Right hindlimb (tissue), 1 donor: ENCODE measurements at places on chromosomes 6 and 20.
A peak's percentile ranks its signal among the peaks of the same experiment; 100 is the strongest.

DNA sequence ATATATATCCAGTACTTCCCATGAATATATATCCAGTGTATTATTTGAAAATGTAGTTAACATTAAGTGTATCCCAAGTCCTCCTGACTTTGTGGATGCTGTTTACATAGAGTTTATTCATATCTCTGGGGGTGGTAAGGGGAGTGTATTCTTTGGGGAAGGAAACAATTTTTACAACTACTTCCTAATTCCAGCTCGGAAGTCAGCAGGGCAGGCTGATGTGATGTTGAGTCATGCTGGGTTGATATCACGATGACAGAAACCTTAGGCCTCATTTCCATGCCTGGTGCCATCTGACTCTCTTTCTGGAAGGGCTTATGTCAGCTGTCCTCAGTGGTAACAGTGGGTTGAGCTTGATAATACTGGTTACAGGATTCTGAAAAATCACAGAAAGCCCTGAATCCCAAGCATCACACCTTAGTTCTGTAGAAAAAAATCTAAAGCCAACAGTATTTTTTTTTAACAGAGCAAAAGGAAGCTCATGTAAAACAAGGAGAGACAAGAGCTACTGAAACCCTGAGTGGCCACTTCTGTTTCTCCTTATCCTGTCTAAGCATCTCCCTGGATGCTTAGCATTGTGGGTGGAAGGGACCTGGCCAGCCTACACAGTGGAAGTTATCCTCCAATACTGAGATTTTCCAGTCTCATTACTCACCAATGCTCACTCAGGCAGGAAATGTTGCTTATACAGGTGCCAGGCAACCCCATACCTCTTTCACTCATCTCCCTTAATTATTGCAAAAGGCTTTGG is 75.2 kb upstream of the IYD start:
- no peak for DNase-seq

DNA sequence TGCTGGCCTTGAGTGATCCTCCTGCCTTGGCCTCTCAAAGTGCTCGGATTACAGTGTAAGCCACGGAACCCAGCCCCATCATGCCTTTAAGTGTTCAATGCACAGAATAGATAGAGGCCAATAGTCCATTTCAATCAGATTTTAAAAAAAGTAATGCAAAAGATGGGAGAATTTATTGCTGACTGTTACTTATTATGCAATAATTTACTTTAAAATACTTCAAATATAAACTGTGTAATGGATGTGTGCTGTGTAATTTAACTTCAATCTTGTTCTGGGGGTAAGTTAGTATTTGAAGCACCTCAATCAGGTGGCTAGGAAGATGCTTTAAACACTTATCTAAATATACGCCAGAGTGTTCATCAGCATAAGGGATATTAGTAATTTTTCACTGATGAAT is 51.7 kb upstream of the BCLAF1 start:
- DNase-seq, result no peak

- no peak for DNase-seq
These were observed 24.7 kb upstream of the CNKSR3 start for GRCh38 chr6:154535147-154535546.

- no peak for DNase-seq
These were observed 165.7 kb upstream of the PTPRK start for GRCh38 chr6:128686084-128686483.

DNA sequence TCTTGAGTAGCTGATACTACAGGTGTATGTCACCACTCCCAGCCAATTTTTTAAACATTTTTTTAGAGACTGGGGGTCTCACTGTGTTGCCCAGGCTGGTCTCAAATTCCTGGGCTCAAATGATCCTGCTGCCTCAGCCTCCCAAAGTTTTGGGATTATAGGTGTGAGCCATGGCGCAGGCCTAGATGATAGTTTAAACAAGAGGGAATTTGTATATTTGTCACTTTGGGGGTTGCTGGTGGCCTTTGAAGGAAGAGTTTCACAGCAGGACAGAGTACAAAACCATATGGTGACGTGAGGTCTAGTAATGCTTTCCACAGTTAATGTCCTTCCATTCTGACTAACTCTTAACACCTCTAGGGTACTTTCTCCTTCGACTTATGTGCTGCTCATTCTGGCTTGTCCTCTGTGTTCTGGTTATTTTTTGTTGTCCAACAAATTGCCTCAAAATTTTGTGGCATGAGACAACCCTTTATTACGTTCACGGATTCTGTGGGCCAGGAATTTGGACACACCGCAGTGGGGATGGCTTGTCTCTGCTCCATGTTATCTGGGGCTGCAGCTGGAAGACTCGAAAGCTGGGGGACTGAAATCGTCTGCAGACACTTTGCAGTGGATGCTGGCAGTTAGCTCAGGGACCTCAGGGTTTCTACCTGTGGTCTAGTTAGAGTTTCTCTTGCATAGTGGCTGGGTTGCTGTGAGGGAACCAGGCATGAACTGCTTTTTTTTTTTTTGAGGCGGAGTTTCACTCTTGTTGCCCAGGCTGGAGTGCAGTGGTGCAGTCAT is 23.0 kb upstream of the IER3 start:
- DNase-seq, result no peak

- peak; percentile 68 for DNase-seq
These were observed 80.7 kb upstream of the CCN6 start for GRCh38 chr6:111973118-111973761.

GRCh38 chr6:41659935-41660334 is 21.7 kb downstream of the MDFI start:
- DNase-seq, result no peak

DNA sequence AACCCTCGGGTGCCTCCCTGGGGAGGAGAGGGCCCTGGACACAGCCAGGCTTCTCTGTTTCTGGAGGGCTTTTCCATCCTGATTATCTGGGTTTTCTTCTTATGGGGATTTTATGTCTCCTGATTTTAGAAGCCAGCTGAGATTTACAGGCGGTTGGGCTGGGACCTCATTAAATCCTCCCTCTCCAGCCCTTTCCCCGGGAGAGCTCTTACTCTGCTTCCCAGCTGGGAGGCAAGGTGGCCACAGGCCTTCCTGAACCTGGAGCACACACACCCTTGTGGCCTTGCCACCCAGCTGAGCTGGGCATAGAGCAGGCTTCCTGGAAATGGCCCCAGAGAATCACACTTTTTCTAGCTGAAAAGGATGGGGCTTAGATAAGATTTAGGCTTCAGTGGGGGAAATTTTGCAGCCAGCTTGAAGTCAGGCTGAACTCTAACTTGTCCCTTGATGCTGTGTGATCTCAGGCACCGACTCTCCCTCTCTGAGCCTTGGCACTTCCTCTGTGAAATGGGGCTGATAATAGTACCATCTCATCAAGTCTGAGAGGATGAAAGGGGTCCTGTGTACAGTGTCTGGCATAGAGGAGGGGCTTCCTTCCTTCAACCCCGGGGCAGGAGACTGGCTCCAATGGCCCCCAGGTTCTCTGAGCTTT is 16.6 kb downstream of the VSTM2L start:
- no peak for DNase-seq

DNA sequence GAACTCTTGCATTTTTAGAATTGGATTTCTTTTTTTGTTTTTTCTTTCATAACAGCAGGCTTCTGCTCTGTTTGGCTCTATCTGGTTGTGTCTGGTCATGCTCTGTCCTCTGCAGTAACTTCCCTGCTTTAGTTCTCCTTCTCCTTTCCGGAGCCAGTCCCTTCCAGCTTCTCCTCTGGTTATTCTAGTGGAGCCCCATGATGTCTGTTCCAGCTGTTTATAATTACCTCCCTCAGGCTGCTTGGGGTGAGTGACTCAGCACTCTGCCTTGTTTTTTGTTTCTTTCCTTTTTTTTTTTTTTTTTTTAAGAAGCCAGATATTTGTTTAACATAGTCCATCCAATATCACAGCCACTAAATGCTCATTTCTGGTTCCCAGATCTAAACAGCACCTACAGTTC is 409.6 kb downstream of the MAFB start:
- no peak for DNase-seq

GRCh38 chr6:80930376-80930775 is 822.1 kb downstream of the TENT5A start:
- DNase-seq, result no peak

DNA sequence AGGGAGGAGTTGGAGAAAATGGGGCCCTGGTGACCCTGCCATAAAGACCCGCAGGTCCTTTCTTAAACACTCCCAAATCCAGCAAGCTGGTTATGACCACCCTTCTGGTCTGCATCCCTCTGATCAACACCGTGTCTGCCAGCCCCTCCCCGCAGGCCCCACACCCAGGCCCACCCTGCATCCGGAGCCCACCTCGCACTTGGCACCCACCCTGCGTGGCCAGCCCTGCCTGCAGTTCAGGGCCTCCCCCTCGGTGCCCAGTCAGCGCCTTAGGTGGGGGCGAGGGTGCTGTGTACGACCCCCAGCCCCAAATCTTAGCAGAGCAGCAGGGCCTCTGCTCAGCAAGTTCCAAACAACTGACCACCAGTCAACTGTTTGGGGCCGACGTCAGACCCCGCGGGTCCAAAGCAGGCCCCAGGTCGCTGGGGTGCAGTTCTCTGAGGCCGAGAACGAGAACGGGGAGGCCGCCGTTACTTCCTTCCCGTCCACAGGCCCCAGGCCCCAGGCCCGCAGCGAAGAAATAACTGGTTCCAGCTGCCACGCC is 1.2 kb downstream of the ACSS1 start:
- peak; percentile 28 for DNase-seq
